M059J (cell line): ENCODE measurements at places on chromosomes 5 and 9.

DNA sequence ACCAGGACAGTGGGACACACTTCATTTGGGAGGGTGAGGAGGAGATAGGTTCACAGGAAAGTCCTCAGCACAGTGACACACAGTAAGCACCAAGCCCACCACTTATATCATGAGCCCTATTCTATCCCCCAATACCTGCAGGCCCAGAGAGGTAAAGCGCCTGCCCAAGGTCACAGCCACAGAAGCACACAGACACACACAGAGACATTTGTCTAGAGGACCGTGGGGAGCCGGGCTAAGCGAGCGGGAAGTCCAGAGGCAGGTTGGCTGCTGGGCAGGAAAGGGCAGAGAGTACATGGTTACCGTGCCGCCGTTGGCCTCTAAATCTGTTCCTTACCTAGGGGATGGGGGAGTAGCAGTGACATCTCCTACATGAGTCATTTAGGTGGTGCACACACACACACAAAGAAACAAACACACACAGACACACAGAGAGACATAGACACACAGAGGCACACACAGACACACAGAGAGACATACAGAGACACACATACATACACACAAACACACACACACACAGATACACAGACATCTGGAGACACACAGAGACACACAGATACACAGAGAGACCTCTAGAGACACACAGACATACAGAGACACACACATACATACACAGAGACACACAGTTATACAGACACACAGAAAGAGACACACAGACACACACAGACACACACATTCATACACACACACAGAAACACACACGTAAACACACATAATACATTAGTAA, 15.9 kb upstream of the DUSP1 start:
- no peak for DNase-seq

DNA sequence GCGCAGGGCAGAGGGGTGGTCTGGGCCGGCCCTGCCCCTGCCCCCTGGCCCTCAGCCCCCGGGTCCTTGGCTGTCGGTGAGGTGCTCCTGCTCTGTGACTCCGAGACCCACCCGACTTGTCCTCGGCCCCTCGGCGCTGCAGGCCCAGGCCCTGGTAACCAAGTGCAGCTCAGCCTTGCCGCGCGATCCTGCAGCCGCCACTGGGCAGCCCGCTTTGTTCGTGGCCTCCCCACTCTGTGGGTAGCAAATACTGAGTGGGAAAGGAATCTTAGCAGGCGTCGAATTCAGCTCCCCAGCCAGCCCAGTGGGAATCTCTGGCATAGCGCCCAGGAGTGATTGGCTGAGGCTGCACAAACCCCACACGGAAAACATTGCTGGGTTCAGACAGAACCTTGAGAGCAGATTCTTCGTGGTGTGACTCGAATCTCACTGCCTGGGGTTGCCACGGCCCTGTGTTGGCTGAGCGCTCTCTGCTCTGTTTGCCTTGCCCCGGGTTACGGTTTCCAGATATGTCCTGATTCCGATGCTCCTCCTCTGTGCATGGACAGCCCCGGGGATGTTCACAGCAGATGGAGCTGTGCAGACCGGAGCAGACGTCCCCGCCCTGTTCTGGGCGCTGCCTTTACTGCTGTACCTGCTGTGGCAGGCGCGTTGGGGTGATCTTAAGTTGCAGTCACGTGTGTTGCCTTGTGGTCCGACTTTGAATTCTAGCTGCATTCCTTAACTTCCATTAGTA, 13.4 kb upstream of the EXOC3 start:
- DNase-seq, result peak; percentile 36

- DNase-seq, result no peak
Observed at GRCh38 chr9:98964911-98965336, 21.2 kb downstream of the COL15A1 start.

- peak; percentile 45 for DNase-seq
Observed at GRCh38 chr5:115458003-115458409, 86.6 kb downstream of the FEM1C start.

DNA sequence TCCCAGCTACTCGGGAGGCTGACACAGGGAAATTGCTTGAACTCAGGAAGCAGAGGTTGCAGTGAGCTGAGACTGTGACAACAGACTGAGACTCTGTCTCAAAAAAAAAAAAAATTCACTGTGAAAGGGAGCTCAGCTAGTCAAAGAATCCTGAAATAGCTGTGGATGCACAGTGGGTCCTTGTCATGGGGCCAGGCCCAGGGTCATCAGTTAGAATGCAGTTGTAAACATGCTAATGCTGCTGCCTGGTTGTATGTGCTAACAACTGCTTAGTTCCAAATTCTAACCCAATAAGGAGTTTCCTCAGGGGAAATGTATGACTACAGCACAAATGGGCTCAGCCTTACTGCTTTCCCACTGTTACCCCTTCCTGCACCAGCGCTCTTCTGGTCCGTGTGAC, 84.0 kb downstream of the PALM2AKAP2 start:
- no peak for DNase-seq

DNA sequence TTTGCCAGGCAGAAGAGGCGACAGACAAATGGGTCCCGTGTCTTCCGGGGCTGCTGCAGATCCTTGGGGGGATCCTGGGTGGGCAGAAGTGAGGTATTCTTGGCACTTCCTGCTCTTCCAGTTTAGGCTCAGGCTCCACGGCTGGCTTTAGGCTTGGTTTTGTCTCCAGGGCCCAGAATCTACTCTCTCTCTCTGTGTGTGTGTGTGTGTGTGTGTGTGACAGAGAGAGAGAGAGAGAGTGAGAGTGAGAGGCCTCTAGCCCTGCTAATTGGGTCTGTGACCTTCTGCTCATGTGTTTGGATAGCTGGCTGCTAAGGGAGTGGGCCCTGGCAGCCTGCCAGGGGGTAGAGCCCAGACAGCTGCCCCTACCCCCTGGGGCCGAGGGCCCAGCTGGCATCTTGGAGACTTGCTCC, 39.3 kb downstream of the CRB2 start:
- no peak for DNase-seq

DNA sequence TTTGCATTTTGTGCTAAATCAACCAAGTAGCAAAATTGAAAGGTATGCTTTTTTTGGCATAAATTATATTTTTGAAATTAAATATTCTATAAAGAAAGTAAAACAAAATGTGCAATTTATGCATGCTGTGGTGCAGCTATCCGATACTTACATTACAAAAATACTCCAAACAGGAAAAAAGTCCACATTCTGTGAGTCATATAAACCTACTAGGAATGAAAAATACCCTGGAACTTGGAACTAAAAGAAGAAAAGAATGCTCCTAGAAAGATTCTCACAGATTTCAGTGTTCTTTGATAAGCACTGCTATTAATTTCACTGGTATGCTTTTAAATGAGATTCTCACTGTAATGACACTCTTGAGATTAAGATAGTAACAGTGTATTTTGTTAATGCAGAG, 92.6 kb downstream of the OSMR start:
- peak; percentile 7 for DNase-seq

- DNase-seq, result no peak
Observed at GRCh38 chr5:6573651-6574101, 59.2 kb downstream of the NSUN2 start.

- DNase-seq, result peak; percentile 47
Observed at GRCh38 chr5:16690243-16690852, 73.6 kb upstream of the RETREG1 start.

GRCh38 chr5:170755679-170756456, 27.7 kb upstream of the GABRP start:
- DNase-seq, result no peak

GRCh38 chr9:90607701-90608516, 34.7 kb downstream of the DIRAS2 start:
- no peak for DNase-seq

DNA sequence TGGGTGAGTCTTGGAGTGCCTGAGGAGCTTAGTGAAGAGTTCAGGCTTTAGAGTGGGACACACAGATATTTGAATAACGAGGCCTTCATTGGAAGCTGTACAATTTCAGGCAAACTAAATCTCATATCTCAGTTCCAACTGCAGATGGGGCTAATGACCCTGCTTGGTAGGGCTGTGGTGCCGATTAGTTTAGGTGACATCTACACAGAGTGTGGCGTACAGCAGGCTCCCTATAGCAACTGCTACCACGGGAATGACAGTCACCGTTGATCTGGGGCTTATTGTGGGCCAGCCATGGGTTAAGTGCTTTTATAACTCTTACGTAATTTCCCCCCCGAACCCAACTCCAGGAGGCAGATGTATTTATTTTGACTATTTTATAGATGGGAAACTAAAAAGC, 70.8 kb downstream of the FAT2 start:
- peak; percentile 10 for DNase-seq

DNA sequence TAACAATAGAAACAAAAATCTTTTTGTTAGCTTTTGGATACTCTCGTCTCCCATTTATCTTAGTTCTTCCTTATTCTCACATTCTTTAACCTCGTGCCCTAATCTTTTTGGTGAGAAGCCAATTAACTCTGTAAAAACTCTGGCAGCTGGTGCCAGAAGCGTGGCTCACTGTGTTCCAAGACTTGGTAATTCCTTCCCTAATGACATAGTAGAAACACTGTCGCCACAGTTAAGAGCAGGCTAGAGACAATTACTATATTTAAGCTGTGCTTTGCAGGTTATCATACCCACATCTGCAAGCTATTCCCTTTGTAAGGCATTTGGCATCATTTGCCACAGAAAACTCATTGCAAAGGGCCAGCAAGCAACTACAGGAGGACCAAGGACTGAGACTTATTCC, 160.9 kb upstream of the PIK3R1 start:
- no peak for DNase-seq

- DNase-seq, result peak; percentile 31
Observed at GRCh38 chr9:126151686-126152134, 174.9 kb upstream of the MVB12B start.

GRCh38 chr9:132078699-132079356, 839 bp downstream of the MED27 start:
- peak; percentile 22 for DNase-seq

- no peak for DNase-seq
Observed at GRCh38 chr9:129307227-129307970, 129.3 kb upstream of the IER5L start.

- DNase-seq, result no peak
Observed at GRCh38 chr5:151362970-151363369, 15.6 kb upstream of the SLC36A2 start.

- peak; percentile 99 for DNase-seq
Observed at GRCh38 chr5:13591621-13592020, 352.9 kb downstream of the DNAH5 start.

DNA sequence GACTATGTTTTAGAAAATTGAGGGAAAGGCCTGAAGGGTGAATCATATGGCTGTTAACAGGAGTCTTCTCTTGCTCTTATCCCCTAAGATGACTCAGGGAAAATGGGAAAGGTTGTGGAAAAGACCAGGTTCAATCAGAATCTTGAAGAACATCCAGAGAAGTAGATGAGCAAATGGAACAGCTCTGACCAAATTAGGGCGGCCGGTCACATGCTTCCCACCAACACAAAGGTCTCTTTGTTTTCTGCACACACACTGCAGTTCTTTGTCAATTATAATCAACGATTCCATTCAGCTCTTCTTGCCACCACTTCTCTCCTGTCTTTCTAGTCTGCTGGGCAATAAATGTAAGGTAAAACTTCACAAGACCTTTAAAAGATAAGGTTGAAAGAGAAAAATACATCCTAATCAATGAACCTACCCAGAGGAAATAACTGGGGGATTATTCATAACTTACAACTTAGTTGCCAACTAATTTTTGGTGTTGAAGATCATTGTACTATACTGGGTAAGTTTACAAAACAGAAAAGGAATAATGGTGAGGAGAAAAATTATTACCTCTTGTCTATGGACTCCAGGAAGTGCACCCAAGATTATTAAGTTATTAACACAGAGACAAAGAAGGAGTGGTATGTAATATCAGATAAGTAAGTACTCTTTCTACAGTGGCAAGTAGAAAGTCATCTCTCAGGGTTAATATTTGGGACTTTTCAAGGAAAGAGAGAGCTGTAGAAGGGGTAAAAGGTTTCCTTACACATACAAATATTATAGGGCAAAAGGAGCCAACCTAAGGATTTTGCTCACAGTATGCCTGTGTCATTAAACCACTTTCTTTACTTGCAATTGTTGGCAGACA, 441.9 kb upstream of the PIK3R1 start:
- DNase-seq, result peak; percentile 29

GRCh38 chr5:82218374-82219156, 59.6 kb downstream of the RPS23 start:
- peak; percentile 12 for DNase-seq
